Stimulated activated CD8-positive, alpha-beta memory T cell treated with anti-CD3 and anti-CD28 coated beads, Interleukin-4, amount 100 ng/mL, for 1 hour (primary cell): ENCODE measurements at places on chromosomes 6 and 20.

- no peak for DNase-seq
Measured at GRCh38 chr20:37519508-37520418, 1.3 kb upstream of the NNAT start.

GRCh38 chr6:55937951-55938690, 62.7 kb upstream of the BMP5 start:
- no peak for DNase-seq

GRCh38 chr20:60365882-60366281, 407.7 kb downstream of the CDH26 start:
- DNase-seq = no peak

- DNase-seq = no peak
Measured at GRCh38 chr6:15399641-15400470, 154.0 kb downstream of the JARID2 start.

GRCh38 chr20:48364688-48365421, 462.9 kb downstream of the PREX1 start:
- no peak for DNase-seq

DNA sequence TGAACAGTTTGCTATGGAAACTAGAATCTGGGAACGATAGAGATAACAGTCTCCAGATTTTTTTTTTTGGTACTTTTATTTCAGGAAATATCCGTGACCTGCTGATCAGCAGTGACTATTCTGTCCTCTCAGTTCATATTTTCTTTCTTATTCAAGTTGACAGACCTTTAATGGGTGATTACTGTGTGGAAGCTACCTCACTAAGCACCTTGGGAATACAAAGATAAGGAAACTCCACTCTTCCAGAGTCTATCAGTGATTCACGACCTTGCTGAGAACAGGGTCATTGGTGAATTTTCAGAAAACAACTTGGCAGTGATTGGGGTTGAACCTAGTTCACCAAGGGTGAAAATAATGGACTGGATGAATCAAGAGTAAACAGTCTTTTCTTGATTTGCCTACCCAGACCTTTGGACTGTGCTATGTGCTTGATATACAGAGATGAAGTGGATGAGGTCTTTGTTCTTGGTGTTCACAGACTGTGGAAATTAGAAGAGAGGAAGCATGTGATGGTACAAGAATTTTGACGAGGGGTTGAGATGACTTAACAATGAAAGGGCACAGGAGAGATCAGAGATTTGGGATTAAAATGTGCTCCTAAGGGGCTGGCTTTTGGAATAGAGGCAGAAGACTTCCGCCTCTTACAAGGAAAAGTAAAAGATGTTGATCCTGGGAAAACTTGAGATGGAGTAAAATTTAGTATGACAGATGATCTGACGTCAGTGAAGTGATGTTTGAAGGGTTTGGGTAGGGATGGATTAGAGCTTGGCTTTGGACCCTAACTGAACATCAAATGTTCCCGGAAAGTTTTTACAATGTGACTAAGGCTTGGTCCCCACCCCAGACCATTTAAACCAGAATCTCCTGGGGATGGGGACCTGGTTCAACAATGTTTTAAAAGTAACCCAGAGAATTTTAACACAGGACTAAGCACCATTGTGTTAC, 1.2 kb downstream of the KAT14 start:
- DNase-seq = no peak

GRCh38 chr20:20085812-20086211, 33.5 kb downstream of the CFAP61 start:
- no peak for DNase-seq

DNA sequence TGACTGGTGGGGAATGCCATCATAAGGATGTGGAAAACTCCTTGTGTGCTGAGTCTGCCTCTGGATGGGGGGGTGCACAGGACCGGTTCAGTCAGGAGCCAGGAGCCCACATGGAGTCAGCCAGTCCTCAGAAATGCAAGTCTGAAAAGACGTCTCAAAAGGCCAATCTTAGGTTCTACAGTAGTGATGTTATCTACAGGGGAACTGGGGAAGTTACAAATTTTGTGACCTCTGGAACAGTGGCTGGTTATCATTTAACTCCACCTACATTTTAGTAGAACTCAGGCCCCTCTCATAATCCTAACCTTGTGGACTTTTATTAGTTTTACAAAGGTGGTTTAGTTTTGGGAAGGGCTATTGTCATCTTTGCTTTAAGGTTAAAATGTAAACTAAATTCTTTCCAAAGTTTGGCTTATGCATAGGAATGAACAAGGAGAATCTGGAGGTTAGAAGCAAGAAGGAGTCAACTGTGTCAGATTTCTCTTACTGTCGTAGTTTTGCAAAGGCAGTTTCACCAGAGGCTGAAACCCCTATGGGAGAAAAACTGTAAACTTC, 13.7 kb upstream of the TBC1D22B start:
- no peak for DNase-seq

DNA sequence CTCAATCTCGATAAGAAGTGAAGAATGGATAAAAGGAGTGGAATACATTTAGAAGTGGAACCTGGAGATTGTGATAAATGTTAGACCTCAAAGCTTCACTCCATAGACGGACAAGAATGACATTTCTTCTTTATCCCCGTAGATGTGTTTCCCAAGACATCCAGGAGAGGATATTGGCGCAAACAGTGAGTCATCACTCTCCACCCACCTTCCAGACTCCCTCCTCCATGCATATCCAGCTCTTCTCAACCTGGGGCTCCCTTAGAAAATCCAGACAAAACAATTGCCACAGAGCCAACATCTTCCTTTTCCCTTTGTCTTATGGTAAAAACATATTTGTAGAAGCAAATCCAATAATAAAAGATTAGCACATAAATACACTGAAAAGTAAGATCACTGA, 586.1 kb downstream of the PTPRT start:
- no peak for DNase-seq

- no peak for DNase-seq
Measured at GRCh38 chr6:137202078-137202477, 17.1 kb downstream of the IFNGR1 start.

GRCh38 chr20:41131594-41132387, 5.6 kb upstream of the PLCG1 start:
- DNase-seq = no peak

- DNase-seq = no peak
Measured at GRCh38 chr6:45495429-45496084, 117.8 kb upstream of the SUPT3H start.

- DNase-seq = no peak
Measured at GRCh38 chr6:167767715-167768107, 59.0 kb upstream of the AFDN start.

GRCh38 chr6:49052901-49053300, 410.2 kb downstream of the MMUT start:
- DNase-seq = no peak

- DNase-seq = no peak
Measured at GRCh38 chr6:15439410-15440025, 193.6 kb downstream of the JARID2 start.
